ENCODE measurements at places on chromosomes 12 and 14. TPM values are rescaled to one million over a fixed set of nuclear protein-coding genes. Genes with fewer than 3 reads are reported as not detected.

The ESR2 gene
- total RNA-seq, result 1.5 TPM

The HOXC10 gene
- total RNA-seq, result 2.6 TPM

The ZDHHC22 gene
- total RNA-seq, result under 0.01 TPM

The AGAP2 gene
- total RNA-seq, result 1.1 TPM

The GPR84 gene
- 0.79 TPM for total RNA-seq

The HOXC6 gene
- total RNA-seq, result 6.0 TPM

The CD163 gene
- 15.0 TPM for total RNA-seq

- DNase-seq, result no peak
Observed at GRCh38 chr12:14689996-14690395, 6.4 kb downstream of the GUCY2C start.

DNA sequence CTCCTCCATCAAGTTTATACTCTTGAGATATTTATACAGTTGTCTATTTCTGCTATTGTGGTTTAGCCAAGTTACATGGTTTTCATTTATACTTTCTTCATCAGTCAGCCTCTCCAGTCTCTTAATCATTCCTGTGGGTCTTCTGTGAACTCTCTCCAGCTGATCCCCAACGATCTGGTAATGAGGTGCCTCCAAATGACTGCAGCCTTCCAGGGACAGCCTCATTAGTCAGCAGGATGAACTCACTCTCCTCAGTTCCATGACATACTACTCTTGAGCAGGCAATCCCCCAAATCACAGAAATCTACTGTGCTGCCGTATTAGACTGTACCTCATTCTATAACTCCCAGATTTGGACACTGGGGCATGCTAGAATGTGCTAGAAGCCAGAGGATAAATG is 15.3 kb downstream of the AREL1 start:
- DNase-seq, result no peak

GRCh38 chr14:78605025-78605762 is 435.0 kb downstream of the NRXN3 start:
- DNase-seq, result no peak

DNA sequence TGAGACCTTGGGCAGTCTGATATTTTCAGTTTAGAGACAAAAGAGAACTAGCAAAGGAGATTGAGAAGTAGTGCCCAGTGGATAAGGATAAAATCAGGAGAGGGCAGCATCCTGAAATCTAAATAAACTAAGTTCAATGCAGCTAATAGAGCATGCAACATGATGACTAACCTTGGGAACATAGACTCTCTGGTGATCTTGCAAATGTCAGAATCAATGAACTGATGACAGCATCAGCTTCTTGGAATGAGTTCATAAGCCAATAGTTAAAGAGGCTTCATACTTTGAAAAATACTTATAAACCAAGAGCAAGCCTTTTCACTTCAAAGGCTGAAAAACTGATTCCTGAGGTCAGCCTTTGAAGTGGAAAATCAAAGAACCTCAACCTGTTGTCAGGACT is 8.2 kb downstream of the TAS2R19 start:
- no peak for DNase-seq

Measured in skin of body (tissue), 3 donors.